ENCODE measurements at places on chromosomes 6 and 20.
A peak's percentile ranks its signal among the peaks of the same experiment; 100 is the strongest.

DNA sequence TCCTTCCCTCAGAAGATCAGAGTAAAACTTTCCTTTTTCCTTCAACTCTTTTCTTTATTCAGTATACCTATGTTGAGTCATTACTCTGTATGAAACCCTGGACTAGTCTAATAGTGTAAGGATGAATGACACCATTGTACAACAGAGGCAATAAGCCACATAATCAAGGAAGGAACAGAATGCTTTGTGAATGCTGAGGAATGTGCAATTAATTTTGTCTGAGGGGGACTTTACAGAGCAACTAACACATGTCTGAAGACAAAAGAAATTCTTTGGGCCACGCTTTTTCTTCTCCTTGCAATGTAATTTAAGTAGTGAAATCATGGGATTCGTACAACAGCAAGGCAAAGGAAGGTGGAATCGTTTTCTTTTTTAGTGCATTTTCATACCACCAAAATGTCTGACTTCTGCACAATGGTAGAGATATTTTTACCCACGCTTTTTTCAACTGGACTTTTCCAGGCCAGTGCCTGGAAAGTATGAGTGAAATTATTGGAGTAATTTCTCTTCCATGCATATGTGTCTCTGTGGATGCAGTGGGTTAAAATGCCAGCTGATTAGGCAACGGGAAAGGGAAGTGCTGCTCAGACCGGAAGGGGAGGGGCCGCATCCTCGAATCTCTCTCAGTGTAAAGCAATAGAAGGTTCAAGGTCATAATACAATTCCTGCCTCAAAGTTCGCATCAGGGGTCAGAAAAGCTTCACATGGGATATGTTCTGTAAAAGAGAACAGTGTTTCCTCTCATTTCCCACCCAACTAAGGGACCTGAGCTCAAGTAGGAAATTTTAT lies 89.9 kb upstream of the MTHFD1L start:
- no peak for DNase-seq

- DNase-seq: no peak
Measured at GRCh38 chr6:40326714-40327421, 260.3 kb downstream of the LRFN2 start.

DNA sequence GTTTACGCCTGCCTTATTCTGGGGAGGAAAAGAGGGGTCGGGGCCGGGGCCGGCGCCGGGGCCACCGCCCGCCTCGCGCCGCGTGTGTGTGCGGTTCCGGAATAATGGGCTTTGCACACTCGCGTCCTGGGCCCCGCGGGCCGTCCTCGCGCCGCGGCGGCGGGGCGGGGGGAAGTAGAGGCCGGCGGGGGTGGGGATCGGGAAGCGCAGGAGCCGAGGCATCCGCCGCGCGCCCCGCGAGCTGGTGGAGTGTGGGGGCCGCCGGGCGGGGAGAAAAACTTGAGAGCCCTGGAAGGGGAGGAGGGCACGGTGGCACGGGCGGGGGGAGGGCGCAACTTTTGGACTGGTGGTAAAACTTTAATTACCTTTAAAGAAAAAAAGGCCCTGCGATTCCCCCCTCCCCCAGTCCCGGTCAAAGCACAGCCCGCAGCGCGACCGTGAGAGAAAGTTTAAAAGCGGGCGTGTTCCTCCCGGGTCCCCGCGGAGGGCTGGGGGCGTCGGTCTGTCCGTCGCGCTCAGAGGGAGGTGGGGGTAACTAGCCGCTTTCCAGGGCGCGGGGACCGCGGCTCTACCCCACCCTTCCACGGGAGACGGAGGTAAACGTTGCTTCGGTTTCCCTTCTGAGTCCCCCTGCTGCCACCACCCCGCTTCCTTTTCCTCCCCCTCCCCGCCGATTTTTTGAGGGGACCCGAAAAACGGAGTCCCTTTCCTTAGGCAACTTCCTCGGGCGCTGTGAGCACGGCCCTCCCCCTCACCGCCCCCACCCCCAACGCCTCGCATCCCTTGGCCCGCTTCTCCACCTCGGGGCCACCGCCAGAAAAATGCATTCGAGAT lies 1.9 kb downstream of the L3MBTL3 start:
- DNase-seq: peak; percentile 6

DNA sequence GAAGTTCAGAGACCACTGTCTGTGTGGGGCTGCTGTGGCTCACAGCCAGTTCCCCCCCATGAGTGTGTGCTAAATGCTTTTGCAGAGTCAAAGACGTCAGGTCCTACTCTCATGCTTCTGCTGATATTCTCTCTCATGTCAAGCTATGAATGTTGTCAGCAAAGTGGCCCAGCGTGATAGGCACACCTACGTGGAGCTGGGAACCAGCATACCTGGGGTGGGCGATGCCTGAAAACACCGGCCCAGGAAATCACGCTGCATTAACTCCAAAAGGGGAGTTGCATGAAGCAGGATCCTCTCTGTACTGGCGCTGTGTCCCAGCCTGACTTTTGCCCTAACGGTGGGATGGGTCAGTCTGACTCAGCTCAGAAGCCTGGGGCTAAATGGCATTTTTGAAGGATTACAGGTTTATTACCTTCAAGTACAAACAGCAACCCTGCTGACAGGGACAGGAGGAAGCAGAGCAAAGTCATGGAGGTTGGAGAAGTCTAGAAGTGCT lies 9.0 kb upstream of the MRPS10 start:
- no peak for DNase-seq

- no peak for DNase-seq
Measured at GRCh38 chr20:14632906-14633305, 295.5 kb upstream of the FLRT3 start.

GRCh38 chr20:33394718-33395117 lies 6.6 kb downstream of the CDK5RAP1 start:
- DNase-seq: no peak

Data from activated T-helper 1 cell treated with anti-CD3 and anti-CD28 coated beads, Interleukin-12 subunit alpha, Interleukin-12 subunit beta, Interleukin-2, Interleukin-4 antibody, amounts not matched to agents 30 ng/mL and 10 ng/mL and 1 ng/mL, durations not matched to agents 14 hours and 24 hours and 36 hours (primary cell).